ENCODE measurements at places on chromosomes 1 and 21.

GRCh38 chr1:226029093-226029496, 30.0 kb upstream of the SDE2 start:
- DNase-seq, result no peak

DNA sequence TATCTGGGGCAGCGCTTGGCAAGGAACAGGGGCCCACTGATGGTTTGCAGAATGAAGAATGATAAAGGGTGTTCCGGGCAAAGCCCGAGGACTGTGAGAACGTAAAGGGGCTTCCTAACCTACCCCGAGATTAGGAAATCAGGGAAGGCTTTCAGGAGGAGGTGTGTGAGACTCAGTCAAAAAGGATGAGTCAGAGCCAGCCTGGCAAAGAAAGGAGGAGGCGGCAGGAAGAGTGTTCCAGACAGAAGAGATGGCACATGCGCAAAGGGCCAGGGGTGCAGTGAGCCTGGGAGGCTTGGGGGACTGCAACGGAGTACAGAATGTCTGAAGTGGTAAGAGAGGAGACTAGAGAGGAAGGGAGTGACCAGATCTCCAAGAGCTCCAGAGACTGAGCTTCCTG, 70.3 kb downstream of the RAP1GAP start:
- DNase-seq, result no peak

DNA sequence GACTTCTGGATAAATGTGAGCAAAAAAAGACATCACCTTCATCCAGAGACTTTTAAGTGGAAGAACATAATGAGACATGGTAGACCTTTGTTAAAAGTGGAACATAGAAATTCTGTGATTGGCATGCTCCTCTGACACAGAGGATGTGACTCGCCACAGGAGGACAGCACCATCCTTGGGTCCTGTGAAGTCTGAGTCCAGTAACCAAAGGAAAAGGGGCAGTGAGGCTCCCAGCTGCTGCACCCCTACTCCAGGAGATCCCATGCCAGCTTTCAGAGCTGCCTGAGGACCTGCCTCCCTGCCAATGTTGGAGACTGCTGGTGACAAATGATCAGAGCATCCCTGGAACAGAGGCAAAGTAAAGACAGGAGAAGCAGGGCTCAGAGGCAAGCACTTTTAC, 136.2 kb downstream of the BRINP2 start:
- DNase-seq, result no peak

DNA sequence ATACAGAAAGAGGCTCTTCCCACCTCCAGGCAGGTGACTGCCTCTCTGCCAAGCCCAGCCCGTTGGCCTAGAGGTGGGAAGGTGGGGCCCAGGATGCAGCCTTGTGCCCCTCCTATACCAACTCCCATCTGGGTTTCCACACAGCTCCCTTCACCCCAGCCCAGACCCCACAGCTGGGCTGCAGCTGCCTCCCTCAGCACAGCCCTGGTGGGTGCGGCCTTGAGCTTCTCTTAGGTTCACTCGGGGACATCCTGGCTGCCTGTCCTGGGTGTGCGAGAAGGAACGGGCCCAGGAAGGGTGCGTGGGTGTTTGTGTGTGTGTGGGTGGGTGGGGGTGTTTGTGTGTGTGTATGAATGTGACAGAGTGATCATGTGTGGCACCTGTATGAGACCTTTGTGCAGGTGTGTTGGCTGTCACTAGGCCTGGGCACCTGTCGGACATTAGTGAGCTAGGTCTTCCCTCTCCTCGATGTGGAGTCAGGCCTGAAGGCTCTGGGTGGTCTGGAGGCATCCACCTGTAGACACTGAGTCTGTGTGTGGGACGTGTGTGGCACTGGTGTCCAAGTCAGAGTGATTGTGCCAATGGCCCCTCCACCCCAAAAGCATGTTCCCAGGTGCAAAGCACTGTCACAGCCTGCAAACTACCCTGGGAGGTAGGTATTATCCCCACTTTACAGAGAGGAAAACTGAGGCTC, 30.7 kb downstream of the FOXO6 start:
- no peak for DNase-seq

Data from NCI-H2107 (cell line).